Stimulated activated CD4-positive, alpha-beta T cell treated with anti-CD3 and anti-CD28 coated beads, Interleukin-1b, Interleukin-23, amount 100 ng/mL, for 1 hour (primary cell): ENCODE measurements at places on chromosomes 13 and 19.

GRCh38 chr13:40619479-40619814 is 47.0 kb downstream of the FOXO1 start:
- no peak for DNase-seq

GRCh38 chr19:45424191-45425058 is 708 bp upstream of the ERCC1 start:
- DNase-seq, result no peak

DNA sequence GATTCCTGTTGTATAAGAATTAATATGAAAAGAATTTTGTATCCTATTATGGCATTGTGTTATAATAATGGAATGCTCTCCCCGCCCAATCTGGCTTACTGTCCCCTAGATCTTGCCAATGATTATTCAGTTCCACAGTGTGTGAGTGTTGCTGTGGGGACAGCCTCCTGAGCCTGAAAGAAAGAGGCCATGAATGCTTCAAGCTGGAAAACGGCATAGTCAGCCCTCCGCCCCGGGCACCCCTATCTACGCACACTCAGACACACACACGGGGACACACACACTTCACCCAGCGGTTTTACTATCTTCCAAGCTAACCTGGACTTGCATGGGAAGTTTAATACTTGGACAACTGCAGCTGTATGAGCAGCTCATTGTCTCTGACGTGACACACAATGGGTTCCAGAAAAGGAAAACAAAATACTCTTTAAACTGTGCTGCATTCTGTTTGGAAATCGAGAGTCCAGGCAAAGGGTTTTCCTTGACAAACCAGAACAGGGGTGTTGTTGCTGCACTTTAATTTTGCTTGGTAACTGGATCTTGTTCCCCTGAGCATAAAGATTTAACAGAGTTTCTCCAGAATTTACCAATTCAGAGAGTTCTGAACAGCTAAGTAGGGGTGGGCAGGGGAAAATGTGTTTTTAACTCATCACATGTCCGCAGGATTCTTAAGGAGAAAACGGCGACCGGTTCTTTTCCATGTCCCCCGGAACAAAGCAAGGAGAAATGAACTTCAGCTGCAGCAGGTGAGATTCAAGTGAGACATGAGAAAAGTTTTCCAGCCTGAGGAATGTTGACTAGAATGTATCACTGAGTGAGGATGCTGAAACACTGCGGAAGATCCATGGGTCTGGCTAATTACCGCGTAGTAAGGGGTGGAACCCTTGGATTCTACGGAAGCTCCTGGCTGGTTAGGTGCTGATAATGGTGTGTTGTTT is 472.9 kb downstream of the FOXO1 start:
- no peak for DNase-seq

GRCh38 chr13:41746259-41746658 is 214.7 kb downstream of the VWA8 start:
- DNase-seq, result no peak

GRCh38 chr19:48254529-48254970 is 1.2 kb downstream of the CARD8 start:
- no peak for DNase-seq

DNA sequence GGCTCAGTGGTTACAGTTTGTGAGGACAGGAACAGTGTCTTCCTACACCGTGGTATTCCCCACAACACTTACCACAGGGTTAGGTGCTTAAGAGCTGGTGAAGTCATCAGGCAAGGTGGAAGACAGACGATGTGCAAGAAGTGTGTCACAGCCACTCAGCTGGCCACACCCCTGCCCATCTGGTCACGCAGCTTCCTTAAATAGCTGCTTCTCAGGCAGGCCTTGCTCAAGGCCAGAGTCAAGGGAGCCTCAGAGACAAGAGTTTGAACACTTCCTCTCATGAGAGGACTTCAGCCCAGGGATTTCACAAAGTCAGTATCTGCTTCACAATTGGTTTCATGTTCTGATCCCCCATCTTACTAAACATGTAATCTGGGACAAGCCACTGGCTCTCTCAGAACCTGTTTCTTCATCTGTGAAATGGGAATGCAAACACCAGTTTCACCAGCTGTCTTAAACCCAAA is 80.3 kb upstream of the FRY start:
- no peak for DNase-seq

GRCh38 chr13:35157143-35157755 is 215.2 kb downstream of the NBEA start:
- DNase-seq, result no peak

- DNase-seq, result no peak
These were observed 9.6 kb upstream of the SLITRK6 start for GRCh38 chr13:85808811-85809210.

DNA sequence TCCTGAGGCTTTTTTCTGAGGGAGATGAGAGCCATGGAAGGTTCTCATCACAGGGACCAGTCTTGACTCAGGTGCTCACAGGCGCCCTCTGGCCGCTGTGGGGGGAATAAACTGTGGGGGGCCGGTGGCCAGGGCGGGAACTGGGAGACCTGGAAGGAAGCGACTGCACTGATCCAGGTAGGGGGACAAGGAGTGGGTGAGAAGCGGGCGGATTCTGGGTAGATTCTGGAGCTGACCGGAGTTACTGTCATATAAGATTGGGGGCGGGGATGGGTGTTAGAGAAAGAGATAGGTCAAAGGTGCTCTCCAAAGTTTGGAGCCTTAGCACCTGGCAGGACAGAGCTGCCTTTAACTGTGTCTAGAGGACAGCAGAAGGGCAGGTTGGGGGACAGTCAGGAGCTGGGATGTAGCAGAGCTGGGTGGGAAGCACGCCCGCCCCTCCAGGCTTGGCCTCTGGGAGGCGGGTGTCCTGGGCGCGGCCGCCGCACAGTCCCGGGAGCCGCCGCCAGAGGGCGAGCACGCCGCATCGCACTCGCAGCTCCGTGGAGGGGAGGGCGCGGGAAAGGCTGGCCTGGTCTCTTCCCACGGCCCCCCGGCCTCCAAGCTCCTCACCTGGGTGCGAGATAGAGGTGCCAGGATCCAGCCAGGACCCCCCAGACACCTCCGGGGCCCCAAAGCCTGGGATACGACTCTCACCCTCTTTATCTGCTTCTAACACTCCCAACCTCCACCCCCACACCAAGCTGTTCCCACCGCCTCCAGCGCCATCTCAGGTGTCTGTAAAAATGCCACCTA is 4.2 kb upstream of the DAND5 start:
- DNase-seq, result peak; percentile 61
